Fibroblast of skin of right biceps (primary cell): ENCODE measurements at places on chromosomes 11 and 22.

GRCh38 chr22:31119026-31119717 is 3.6 kb upstream of the INPP5J start:
- DNase-seq, result no peak

DNA sequence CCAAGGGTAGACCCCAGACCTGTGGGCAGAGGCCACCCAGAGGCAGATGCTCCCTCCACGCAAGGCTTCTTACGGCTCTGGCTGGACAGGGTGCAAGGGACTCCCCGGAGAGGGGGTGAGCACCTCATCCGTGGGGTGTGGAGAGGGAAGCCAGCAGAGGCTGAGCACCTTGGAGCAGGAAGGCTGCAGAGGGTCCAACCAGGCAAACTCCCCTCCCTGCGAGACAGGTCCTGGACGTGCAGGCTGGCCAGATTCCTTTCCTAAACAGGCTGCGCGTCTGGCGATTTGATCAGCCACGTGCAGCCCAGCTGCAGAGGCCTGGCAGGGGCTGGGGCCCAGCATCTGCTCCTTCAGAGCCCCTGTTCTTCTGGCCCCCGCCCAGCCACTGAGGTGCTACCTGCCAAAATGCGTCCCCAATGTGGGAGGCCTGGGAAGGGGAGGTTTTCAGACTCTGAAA is 49.3 kb downstream of the WNT11 start:
- DNase-seq, result no peak

GRCh38 chr11:60973699-60974098 is 2.2 kb downstream of the CD6 start:
- no peak for DNase-seq

- no peak for DNase-seq
These were observed 11.1 kb downstream of the APOL5 start for GRCh38 chr22:35728639-35729308.

DNA sequence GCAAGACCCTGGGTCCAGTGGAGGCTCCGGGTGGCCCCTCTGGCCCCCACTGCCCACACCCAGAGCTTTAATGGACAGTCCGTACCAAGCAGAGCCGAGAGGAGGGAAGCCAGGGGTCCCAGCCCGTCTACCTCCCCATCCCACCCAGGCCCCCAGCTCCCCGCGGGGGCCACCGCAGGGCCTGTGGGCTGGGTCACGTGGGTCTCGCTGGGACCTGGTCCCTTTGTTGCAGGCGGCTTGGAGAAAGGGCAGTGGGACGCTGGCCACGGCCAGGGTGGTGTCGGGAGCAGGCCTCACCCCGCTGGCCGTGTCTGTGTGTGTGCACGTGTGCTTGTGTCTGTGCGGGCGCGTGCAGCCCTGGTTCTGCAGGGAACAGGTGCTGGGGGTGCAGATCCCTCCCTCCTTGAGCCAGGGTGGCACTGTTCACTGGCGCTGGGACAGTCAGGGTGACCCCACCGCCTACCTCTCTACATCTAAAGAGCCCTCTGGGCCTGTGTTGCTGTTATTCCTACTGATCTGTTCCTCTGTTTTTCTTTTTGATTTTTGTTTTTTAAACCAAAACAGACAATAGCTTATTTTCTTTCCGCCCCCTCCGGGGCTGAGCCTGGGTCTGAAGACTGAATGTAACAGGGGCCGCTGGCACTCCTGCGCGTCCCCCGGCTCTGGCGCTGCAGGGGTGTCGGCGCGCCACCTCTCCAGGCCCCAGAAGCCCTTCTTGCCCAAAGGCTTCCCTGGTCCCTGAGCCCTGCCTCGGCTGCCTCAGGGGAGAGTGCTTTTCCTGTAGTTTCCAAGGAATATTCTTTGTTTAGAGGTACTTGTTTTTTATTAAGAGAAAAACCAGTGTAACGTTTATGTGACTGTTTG is 20.1 kb upstream of the TMEM191C start:
- no peak for DNase-seq

DNA sequence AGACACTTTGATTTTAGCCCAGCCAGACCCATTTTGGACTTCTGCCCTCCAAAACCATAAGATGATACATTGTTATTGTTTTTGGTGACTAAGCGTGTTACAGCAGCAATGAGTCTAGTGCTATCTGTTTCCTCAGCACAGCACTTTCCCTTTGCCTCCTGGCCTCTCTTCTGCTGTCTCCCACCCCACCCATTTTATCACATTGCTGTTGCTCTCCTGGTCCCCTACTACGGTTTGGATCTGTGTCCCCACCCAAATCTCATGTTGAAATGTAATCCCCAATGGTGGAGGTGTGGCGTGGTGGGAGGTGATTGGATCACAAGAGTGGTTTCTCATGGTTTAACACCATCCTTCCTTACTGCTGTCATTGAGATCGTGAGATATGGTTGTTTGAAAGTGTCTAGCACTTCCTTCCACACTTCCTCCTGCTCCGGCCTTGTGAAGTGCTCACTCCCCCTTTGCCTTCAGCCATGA is 59.8 kb upstream of the CD82 start:
- peak; percentile 70 for DNase-seq

DNA sequence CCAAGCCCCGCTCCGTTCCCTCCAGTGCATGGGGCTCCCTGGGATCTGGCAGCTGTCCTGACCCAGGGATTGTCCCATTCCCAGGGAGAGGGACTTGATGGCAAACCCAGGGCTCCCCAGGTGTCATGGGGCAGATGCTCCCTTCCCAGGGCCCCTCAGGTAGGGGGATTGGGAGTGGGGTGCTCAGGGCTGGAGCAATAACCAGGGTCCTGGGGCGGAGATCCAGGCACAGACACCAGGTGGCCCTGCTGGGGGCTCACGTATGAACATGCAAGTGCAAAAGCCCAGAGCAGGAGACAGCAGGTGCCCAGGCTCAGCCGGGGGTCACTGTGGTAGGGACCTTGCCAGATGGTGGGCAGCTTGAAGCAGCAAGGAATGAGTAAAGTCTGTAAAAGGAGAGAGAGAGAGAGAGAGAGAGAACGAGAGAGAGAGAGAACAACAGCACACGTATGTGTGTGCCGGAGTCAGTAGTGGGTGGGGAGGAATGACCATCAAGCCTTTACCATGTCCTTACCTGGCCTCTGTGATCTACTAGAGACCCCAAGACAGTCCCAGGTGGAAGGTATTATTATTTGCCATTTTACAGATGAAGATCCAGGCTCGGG is 19.3 kb upstream of the MPPED1 start:
- DNase-seq, result no peak

- no peak for DNase-seq
These were observed 17.8 kb downstream of the SLC25A18 start for GRCh38 chr22:17581056-17581455.

GRCh38 chr11:64870176-64870892 is 8.1 kb downstream of the EHD1 start:
- peak; percentile 33 for DNase-seq

GRCh38 chr11:64614917-64615316 is 23.9 kb downstream of the SLC22A12 start:
- DNase-seq, result no peak
